ENCODE measurements at places on chromosomes 6 and 20.

- no peak for DNase-seq
Observed at GRCh38 chr20:34781220-34781619, 44.2 kb downstream of the NCOA6 start.

GRCh38 chr6:48860175-48860574, 602.9 kb downstream of the MMUT start:
- DNase-seq = no peak

DNA sequence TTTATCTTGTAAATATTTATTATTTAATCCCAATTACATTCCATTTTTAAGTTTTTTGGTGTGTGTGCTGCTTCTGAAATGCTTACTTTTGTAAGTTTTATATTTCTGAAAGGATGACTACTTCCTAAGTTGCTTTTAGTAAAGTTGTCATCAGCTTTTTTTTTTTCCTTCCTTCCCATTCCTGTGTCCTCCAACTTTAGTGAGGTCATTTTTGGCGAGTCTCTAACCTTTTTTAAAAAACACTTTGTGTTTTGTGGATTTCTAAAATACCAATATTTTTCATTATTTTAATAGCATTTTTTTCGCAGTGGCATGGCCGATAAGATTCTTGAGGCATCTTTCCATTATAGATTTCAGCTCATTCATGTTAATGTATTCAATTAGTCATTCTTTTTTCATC, 30.9 kb downstream of the FIG4 start:
- DNase-seq = no peak

DNA sequence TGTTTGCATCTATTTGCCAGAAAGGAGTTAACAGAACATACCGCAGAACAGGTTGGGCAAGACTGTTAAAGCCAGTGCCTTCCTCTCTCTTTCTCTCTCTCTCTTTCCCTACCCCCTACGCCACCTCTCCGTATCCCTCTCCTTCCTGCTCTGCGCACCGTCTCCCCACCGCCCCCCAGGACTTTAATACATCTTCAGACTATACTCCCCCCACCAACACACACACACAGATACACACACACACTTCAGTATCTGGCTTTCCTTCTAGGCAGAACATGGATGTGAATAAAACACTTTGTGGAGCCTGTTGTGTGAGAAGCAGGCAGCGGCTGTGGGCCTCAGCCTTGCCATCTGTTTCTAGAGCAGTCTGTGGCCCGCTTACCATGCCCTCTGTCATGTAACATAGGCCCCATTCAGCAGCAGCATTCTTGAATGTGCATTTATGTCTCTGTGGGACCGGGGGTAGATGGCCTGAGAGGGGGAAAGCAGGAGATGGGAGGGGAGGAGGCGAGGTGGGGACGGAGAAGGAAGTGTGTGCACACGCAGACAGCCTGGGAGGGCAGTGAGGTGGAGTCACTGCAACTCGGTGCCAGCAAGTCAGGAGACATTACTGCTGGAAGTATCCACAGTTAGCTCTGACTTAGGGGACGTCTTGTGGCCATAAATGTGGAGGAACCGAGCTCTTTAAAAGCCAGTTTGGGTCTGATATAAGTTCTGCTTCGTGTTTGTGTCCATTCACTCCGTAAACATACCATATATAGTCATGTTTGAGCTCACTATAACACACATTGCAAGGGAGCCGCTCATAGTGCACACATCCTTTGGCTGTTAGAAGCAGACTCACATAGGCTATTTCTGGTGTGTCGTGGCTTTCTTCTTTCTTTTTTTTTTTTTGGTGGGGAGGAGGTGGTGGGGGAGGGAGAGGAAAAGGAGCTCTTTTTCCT, 38.4 kb downstream of the RREB1 start:
- DNase-seq = no peak

DNA sequence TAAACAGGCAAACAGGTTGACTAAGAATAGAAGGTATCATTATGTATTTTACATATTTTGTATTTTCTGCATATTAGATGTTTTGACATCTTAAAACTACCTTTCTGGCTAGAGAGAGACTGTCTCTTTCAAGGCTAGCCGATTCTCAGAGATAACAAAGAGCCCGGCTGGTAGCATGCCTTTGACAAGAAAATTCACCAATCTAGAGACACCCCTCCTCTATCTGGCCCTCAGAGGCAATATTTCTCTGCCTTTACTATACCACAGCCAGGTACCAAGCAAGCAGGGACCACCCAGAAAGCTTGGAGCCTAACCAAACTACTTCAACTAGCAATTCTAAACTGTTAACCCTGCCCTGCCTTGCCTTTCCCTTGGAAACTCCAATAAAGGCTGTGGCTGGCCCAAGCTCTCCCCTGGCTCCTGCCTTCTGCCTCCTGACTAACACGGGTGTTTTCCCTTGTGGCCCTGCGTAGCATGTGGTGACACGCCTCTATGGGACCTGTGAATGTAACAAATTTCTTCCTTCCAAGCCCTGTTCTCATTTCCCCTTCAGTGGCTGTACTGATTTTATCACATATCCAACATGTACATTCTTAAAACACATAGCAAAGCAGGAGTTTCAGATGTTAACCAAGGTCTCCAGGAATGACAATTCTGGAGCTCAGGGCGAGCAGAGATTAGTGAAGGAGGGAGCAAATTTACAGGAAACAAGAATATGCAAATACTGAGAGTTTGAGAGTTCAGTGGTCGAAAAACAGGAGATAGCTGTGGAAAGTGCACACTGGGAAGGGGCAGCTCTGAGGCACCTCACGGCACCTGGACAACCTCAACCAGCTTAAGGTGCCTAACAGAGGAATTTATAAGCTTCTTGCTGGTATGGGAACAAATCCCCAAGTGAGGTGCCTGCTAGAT, 120.8 kb downstream of the BACH2 start:
- DNase-seq = peak; percentile 31

GRCh38 chr20:52033313-52033712, 158.3 kb downstream of the ZFP64 start:
- DNase-seq = no peak

- no peak for DNase-seq
Observed at GRCh38 chr6:160767647-160768019, 65.6 kb downstream of the PLG start.

DNA sequence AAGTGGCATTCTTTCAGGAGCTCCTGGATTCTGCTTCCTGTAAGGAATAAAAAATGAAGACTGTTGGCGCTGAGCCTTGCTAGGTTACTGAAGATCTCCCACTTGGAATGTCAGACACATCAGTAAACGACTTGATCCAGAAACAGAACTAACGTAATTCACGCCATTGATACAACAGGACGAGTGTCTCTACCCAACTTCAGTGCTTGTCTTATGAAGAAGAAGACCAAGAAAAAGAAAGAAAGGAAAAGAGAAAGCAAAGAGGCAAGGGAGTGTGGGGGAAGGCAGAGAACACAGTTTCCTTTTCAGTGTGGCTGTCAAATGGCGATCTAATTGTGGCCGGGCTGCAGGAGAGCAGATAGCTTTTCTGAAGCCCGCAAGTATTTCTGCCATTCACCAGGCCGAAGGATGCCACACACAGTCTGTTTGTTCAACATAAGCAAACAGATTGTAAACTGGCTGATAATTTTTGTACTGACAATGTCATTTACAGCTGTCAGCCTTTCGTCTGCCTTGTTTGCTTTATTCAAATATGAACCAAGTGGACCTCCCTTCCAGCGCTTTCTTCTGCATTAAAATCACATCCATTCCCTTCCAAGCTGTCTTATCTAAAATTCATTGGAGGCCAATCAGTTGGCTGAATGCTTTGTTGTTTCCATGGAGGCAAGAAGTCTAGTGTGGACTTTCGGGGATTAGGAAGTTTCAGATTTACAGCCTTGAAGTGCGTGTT, 180.6 kb downstream of the FOXA2 start:
- DNase-seq = no peak

DNA sequence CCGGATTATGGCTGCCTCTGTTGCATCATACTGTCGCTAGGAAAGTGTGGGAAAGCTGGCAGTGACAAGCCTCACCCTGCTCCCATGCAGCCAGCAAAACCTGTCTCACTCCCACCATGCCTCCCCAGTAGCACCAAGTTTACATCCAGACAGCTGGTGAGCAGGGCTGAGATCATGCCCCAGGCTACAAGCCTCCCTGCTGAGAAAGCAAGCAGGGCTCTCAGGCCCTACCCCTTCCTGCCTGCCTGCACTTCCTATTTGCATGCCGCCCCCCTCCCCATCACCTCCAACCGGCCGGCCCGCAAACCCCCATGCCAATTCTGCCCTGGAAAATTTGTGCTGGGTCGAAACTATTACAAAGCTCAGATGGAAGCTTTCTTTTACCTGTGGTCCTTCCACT, 408.2 kb upstream of the FKBP1C start:
- DNase-seq = no peak

- no peak for DNase-seq
Observed at GRCh38 chr20:47501116-47501481, 588 bp upstream of the NCOA3 start.

GRCh38 chr6:66866801-66867200, 1159.8 kb upstream of the EYS start:
- DNase-seq = no peak

- no peak for DNase-seq
Observed at GRCh38 chr6:25749837-25750236, 4.7 kb upstream of the SLC17A4 start.

DNA sequence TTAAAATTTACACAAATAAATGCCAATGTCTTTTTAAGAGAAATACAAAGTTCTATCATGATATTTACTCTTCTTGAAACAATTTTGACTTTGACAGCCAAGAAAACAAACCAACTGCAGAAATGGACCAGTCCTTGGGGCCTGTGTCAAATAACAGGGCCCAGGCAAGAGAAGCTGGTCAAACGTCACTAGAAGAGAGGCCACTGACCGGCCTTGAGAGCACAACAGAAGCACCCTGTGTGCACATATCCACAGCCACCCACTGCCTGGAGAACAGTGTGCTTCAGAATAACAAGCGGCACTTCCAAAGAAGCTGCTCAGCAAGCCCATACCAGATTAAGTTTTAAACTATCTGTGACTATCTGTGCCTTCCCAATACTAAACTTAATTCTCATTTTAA, 14.8 kb downstream of the APMAP start:
- no peak for DNase-seq

DNA sequence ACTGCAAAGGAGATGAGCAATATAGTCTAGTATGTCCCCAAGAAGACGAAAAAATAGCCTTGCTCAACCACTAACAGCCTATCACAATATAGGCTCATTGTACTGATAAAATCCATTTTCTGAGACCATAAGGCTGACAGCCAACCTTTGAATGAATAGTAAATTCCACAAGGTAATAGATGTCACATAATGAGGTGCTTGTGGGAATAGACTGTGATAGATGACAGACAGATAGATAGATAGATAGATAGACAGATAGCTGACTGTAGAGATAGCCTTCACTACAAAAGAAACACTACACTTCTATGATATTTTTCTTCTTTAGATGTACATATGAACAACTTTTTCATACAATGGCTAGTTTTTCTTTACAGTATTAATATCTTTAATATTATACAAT, 760.3 kb upstream of the NRSN1 start:
- no peak for DNase-seq

- DNase-seq = no peak
Observed at GRCh38 chr6:5501837-5502236, 240.5 kb downstream of the FARS2 start.

- no peak for DNase-seq
Observed at GRCh38 chr6:118815495-118815894, 78.5 kb upstream of the ASF1A start.

DNA sequence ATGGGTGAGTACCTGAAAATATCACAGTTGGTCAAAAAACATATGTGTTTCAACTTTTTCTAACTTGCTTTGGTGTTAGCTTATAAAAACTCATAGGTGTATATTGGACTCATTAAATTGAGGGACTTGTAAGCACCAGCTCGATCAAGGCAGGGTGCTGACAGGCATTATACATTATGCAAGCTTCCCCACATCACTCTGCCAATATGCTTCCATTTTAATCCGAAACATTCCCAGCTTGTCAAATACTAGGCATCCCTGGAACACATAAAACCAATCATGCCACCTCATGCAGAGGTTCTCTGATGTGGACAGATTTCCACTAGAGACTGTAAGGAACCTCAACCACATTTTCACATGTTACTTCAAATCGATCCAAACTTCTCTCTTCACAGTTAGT, 187.3 kb upstream of the NT5E start:
- DNase-seq = no peak

All from CD4-positive, alpha-beta memory T cell (primary cell).